Stimulated activated CD4-positive, alpha-beta T cell treated with anti-CD3 and anti-CD28 coated beads, TNF-alpha, amount 100 ng/mL, for 1 hour (primary cell): ENCODE measurements at places on chromosomes 16 and 17.

DNA sequence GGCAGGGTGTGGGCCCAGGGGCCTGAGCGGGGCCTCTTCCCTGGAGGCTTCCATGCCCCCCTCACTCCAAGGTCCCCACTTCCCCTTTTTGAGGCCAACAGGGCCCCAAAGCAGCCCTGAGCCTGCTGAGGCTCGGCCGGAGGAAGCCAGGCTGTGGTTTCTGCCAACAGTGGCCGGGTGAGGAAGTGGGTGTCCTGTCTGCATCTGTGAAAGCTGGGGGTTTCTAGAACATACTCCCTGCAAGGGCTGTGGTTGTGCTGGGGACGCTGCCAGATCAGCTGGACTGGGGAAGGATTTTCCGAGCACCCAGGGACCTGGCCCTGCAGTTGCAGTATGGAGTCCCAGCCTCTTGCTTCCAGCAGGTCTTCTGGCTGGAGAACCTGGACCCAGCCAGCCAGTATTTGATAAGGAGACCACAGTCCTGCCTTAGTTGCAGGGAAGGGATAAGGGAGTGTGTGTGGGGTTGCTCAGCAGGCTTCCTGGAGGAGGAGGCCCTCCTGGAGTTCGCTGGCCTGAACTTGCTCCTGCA, 15.7 kb downstream of the ADCY7 start:
- DNase-seq: no peak

GRCh38 chr16:55563797-55564196, 2.7 kb upstream of the CAPNS2 start:
- DNase-seq: no peak

DNA sequence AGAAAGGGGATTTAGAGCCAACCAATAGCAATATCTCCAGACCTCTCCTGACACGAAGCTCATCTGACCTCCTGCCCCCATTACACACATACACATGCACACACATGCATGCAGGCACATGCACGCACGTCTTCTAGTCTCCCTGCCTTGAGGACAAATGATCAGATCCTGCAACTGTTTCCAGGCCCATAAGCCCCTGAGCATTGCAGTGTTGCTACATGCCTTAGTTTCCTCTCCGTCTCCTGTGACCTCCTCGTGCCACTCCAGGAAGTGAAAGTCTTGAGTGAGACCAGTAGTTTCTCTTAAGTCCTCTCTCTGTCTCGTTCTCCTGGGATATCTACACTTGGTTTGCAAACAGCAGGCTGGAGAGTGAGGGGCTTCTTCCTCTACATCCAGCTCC, 8.2 kb downstream of the CIITA start:
- no peak for DNase-seq

GRCh38 chr16:1426734-1427471, 4.0 kb upstream of the PERCC1 start:
- DNase-seq: no peak

DNA sequence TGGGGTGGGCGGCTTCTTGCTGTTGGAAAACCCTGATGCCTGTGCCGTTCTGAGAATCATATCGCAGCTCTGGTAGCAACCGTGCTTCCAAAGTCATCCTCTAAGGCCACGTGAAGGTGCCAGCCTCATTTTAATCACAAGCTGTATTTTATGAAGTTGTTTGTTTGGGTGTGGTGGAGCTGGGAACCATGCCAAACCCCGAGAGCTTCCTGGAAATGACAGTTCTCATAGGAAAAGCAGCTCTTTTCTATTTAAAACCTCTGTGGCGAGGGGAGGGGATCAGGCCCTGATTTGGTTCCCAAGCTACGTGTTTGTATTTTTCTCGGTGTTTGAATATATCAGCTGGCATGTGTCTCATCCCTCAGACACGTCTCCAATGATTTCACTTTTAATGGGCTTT, 21.7 kb downstream of the KNOP1 start:
- DNase-seq: peak; percentile 7

GRCh38 chr17:1730326-1731193, 6.1 kb downstream of the WDR81 start:
- DNase-seq: no peak

- DNase-seq: no peak
These were observed 4.2 kb downstream of the DUSP3 start for GRCh38 chr17:43774304-43775250.

DNA sequence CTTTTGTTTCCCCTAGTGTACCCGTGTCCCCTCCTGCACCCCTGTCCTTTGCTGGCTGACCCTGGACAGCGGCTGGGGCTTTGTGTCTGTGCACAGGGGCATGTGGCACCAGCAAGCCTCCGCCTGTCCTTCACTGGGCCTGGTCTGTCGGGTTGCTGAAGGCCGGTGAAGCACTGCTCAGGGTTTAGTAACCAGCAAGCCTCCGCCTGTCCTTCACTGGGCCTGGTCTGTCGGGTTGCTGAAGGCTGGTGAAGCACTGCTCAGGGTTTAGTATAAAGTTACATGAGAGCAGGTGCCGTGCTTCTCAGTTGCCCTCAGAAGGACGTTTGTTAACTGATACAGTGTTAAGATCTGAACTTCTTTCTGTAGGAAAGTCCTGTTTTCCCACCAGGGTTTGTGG, 33.8 kb downstream of the DEF8 start:
- no peak for DNase-seq

- peak; percentile 5 for DNase-seq
These were observed 8.9 kb downstream of the CALB2 start for GRCh38 chr16:71367241-71367976.

DNA sequence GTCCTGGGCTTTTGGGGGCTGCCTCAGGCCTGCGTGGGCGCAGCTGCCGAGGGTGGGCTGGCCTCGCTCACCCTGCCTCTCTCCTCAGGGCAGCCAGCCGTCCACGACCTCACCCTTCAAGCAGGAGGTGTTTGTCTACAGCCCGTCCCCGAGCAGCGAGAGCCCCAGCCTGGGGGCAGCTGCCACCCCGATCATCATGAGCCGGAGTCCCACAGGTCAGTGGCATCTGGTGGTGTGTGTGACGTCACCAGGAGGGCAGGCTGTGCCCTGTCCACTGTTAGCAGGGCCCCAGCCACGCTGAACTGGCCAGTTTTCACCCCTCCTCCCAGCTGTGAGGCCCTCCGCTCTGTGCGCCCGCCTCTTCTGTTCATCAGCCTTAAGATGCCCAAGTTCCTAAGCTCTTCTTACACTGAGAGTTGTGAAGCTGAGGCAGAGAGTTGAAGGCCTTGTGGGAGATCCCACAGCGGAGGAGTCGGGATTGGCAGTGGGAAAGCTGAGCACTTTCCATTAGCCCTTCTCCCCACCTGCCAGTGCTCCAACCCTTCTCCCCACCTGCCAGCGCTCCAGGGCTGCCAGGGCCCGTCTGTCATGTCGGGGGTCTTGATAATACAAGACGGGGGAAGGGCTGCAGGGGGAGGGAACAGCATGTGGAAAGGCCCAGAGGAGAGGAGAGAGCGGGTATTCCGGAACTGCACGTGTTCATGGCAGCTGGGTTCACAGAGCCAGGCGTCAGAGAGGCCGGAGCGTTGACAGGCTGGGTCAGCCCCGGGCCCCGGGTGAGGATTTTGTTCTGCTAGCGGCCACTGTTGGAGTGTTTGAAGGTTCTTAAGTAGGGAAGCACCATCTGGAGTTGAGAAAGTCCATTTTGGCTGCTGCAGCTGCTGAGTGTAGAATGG, 36.3 kb downstream of the OR1D5 start:
- DNase-seq: no peak

- DNase-seq: no peak
These were observed 7.4 kb upstream of the CD300LD start for GRCh38 chr17:74599448-74599939.

DNA sequence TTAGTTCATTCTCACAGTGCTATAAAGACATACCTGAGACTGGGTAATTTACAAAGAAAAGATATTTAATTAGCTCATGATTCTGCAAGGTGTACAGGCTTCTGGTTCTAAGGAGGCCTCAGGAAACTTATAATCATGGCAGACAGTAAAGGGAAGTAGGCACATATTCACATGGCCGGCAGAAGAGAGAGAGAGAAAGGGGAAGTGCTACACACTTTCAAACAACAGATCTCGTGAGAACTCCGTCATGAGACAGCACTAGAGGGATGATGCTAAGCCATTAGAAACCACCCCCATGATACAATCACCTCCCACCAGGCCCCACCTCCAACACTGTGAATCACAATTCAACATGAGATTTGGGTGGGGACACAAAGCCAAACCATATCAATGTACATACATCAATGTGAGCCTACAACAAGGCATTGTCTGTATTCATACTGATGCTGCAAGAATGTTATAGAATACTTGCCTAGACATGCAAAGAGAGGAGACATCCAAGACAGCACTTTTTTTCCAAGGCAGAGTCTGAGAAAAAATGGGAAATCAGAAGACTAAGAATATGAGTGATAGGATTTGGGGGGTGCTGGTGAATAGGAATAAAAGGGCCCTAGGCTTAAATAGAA, 114.8 kb upstream of the XYLT1 start:
- DNase-seq: no peak

DNA sequence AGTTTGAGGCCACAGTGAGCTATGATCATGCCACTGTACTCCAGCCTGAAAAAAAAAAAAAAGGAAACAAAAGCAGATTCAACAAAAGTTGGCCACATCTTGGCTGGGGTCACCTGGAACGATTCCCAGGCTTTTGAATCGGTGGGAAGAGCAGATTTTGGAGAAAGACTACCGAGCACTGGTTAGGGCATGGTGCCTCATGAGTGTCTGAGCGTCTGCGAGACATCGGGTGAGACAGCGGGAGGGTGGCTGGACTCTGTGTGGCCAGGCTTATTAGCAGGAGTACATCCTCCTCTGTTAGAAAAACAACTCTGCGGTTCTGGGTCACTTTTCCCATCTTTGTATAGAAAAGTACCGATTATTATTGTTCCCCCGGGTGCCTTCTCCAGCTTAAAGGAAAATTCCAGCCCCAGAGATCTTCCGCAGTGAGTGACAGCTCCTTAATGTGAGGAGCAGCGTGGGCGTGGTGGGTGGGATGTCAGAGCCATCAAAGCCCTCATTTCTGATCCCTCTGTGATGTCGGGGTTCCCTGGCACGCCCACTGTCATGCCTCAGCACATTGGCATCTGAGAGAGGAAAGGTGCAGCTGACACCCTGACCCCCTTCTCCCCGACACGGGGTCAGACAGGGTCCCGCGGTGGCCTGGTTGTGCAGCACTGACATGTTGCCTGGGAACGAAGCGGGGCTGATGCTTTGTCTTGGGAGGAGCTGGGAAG, 6.9 kb downstream of the RGS9 start:
- DNase-seq: no peak

DNA sequence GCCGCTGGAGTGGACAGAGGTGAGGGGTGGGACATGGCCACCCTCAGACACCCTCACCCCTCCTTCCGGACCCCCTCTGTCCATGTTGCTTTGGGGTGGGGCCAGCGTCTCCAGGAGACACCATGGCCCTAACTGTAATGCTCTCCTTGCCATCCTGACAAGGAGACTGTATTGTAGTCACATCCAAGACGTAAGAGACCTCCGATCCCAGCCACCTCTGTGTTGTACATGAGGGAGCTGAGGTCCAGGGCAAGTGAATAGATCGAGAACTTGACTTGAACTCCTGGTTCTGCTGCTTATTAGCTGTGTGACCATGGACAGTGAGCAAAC, 30.2 kb downstream of the POLR3E start:
- DNase-seq: no peak

GRCh38 chr17:8020776-8021564, 17.9 kb upstream of the ALOX15B start:
- DNase-seq: no peak

DNA sequence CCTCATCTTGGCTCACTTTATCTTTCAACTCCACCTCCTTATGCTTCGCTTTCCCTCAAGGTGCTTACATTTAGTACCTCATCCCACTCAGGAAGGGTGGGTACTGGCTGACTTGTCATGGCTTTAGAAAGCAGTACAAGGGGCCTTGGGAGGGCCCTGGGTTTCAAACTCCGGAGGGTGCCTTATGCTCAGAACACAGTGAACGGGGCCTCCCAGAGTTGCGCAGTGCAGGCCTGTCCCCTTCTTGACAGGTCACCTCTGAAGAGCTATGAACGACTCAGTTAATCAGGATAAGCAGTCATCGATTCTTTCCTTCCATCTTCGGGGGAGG, 6.0 kb downstream of the COG1 start:
- DNase-seq: no peak
